Heart left ventricle (tissue), 16 donors: ENCODE measurements at places on chromosomes 7 and 10. TPM values are rescaled to one million over a fixed set of nuclear protein-coding genes. Genes with fewer than 3 reads are reported as not detected.

- no peak overlapping the region for H3K4me3 ChIP-seq
- no peaks in the 10 kb centered on the region for H3K27me3 ChIP-seq
- DNase-seq: no peak
- H3K4me1 ChIP-seq: peaks cover 82% of the 10 kb centered on the region
These were observed 23.9 kb downstream of the VSIR start for GRCh38 chr10:71749396-71749795.

GRCh38 chr7:106190589-106191330 is 78.6 kb upstream of the SYPL1 start:
- no peaks in the 10 kb centered on the region for H3K4me1 ChIP-seq
- no peak for DNase-seq
- no peak overlapping the region for H3K27ac ChIP-seq
- no peaks in the 10 kb centered on the region for H3K36me3 ChIP-seq
- H3K4me3 ChIP-seq: no peak overlapping the region
- no peaks in the 10 kb centered on the region for H3K27me3 ChIP-seq

- no peak for DNase-seq
- H3K4me1 ChIP-seq: peaks cover 18% of the 10 kb centered on the region
- H3K27ac ChIP-seq: no peak overlapping the region
- no peak overlapping the region for H3K4me3 ChIP-seq
- no peaks in the 10 kb centered on the region for H3K27me3 ChIP-seq
These were observed 711 bp downstream of the KIF20B start for GRCh38 chr10:89702121-89702480.

DNA sequence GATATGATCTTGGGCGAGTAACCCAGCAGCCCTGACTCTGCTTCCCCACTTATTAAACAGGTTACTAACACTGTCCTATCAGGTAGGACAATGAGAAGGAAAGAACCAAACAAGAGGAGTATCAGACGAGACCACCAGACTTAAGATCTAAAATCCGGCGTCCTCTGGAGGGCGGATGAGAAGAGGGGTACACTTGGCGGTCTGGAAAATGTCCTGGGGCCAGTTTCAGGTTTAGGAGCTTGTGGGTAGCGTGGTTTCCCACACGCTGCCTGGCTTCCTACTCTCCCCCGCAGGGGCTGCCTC is 635 bp downstream of the ZNF32 start:
- no peaks in the 10 kb centered on the region for H3K4me1 ChIP-seq
- DNase-seq: no peak

- H3K4me1 ChIP-seq: no peaks in the 10 kb centered on the region
- no peak overlapping the region for H3K4me3 ChIP-seq
- no peak overlapping the region for H3K27ac ChIP-seq
- no peaks in the 10 kb centered on the region for H3K27me3 ChIP-seq
- DNase-seq: no peak
These were observed 310.6 kb downstream of the ACTR3B start for GRCh38 chr7:153070141-153070540.

- H3K36me3 ChIP-seq: no peaks in the 10 kb centered on the region
- no peak overlapping the region for H3K27ac ChIP-seq
- DNase-seq: no peak
These were observed 23.3 kb upstream of the NRF1 start for GRCh38 chr7:129588268-129588667.

The ZNF277 gene
- 13.7 TPM for total RNA-seq

DNA sequence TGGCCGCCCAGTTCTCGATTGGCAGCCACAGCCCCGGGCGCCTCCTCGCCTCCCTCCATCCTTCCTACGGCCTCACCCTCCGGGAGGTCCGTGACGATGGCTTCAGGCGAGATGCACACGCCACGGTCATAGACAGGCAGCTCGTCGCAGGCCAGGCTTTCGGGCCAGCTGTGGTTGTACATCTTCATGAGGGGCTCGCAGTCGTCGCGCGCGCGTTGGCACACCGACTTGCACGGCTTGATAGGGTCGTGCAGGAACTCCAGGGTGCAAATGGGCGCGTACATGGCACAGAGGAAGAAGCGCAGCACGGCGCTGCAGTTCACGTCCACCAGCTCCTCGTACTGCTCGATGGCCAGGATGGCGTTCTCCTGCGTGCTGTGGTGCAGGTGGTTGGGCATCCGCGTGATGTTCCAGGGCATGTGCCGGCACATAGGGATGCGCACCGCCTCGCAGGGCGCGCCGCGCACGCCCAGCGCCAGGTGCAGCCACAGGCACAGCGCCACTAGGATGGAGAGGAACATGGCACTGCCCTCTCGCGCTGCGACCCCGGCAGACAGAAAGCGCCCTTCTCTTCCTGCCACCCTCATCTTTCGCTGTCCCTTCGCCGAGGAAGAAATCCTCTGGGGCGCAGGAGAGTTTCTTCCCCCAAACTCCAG is 472 bp downstream of the SFRP4 start:
- no peaks in the 10 kb centered on the region for H3K36me3 ChIP-seq
- peak overlapping the region; percentile 59 for H3K4me3 ChIP-seq

The COL26A1 gene
- total RNA-seq: not detected

The BLNK gene
- 1.5 TPM for total RNA-seq

DNA sequence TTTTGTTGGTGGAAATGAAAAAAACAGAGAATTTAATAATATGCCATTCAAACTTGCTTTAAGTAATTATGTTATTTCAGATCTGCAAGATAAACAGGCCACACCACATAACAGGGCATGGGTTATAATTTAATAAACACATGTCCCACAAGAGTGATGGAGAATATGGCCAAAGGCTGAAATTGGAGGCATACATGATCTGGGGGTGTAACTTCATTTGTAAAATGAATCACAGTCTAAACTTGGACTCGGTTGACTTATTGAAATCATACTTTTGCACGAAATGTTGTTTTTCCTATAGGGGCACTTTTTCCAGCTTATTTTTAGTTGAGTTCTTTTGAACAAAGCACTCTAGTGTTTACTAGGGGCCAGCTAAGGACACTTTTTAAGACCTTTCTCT is 151.6 kb downstream of the TMEM26 start:
- no peaks in the 10 kb centered on the region for H3K27me3 ChIP-seq
- DNase-seq: no peak
- no peak overlapping the region for H3K27ac ChIP-seq

DNA sequence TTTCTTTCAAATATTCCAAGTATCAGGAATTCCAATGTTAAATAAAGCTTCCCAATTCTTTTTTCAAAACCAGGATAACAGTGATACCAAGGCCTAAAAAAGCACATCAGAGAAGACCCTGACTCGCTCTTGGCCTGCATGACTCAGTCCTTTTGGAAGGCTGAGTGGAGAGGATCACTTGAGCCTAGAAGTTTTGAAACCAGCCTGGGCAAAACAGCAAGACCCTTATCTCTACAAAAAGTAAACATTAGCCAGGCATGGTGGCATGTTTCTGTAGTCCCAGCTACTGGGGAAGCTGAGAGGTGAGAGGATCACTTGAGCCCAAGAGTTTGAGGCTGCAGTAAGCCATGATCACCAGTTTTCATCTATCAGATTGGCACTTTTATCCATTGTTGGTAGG is 18.7 kb downstream of the NFE2L3 start:
- no peak for DNase-seq
- no peak overlapping the region for H3K27ac ChIP-seq
- no peaks in the 10 kb centered on the region for H3K27me3 ChIP-seq
- no peak overlapping the region for H3K4me3 ChIP-seq

- H3K4me3 ChIP-seq: no peak overlapping the region
- H3K27ac ChIP-seq: no peak overlapping the region
- peaks cover 61% of the 10 kb centered on the region for H3K36me3 ChIP-seq
- DNase-seq: no peak
- H3K27me3 ChIP-seq: no peaks in the 10 kb centered on the region
- no peaks in the 10 kb centered on the region for H3K4me1 ChIP-seq
These were observed 73.6 kb downstream of the RHOBTB1 start for GRCh38 chr10:60870416-60870728.

- no peaks in the 10 kb centered on the region for H3K27me3 ChIP-seq
- no peak for DNase-seq
- H3K4me3 ChIP-seq: no peak overlapping the region
- no peak overlapping the region for H3K27ac ChIP-seq
- peaks cover 13% of the 10 kb centered on the region for H3K4me1 ChIP-seq
These were observed 2.1 kb downstream of the CAMK2G start for GRCh38 chr10:73872190-73872710.

The DPYSL4 gene
- 26.7 TPM for total RNA-seq

DNA sequence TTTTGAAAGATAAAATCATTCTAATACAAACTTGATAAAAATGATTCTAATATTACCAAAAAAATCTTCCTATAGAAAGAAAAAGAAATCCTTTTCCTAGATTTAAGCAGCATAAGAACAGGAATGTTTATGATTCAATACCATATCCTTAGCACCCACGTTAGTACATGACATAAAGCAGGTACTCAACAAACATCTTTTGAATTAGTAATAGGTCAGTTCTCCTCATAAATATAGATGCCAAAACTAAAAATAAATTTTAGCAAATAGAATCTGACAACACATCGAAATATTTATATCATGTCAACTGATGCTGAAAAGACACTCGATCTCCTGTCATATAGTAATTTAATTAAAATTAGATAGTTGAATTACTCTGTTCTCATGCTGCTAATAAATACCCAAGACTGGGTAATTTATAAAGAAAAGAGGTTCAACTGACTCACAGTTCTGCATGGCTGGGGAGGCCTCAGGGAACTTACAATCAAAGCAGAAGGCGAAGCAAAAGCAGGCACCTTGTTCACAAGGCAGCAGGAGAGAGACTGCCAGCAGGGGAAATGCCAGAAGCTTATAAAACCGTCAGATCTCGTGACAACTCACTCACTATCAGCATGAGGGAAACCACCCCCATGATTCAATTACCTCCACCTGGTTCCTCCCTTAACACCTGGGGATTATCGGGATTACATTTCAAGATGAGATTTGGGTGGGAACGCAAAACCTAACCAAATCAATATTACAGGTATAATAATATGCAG is 191.8 kb downstream of the HTR7 start:
- no peak overlapping the region for H3K27ac ChIP-seq
- H3K4me3 ChIP-seq: no peak overlapping the region
- H3K36me3 ChIP-seq: no peaks in the 10 kb centered on the region
- no peaks in the 10 kb centered on the region for H3K27me3 ChIP-seq
- DNase-seq: no peak
- no peaks in the 10 kb centered on the region for H3K4me1 ChIP-seq

The PLEKHS1 gene
- not detected for total RNA-seq
